Pancreas (tissue), 10 donors: ENCODE measurements at places on chromosomes 13 and 19. TPM values are rescaled to one million over a fixed set of nuclear protein-coding genes. Genes with fewer than 3 reads are reported as not detected.

The PEX11G gene
- 2.6 TPM for total RNA-seq

GRCh38 chr19:19594381-19594780 lies 24.1 kb downstream of the PBX4 start:
- H3K36me3 ChIP-seq, result no peaks in the 10 kb centered on the region
- no peak overlapping the region for H3K4me3 ChIP-seq
- H3K27ac ChIP-seq, result no peak overlapping the region
- no peak for DNase-seq

The GNA15 gene
- total RNA-seq, result 2.8 TPM

- no peak within 1 kb of the TSS for H3K27ac ChIP-seq
- no peak within 1 kb of the TSS for H3K4me3 ChIP-seq
- DNase-seq, result peak; percentile 64
- no peaks in the 10 kb centered on the region for H3K27me3 ChIP-seq
Observed at GRCh38 chr19:3224346-3225168, at the start of gene CELF5. Gene CELF5 (plus strand): TSS chr19:3224661. CDS start chr19:3224740, 79 bp downstream.

GRCh38 chr19:15464394-15465385 lies at the start of gene RASAL3:
Gene RASAL3 (minus strand): TSS chr19:15464544. CDS start chr19:15464358, 186 bp downstream.
- H3K4me3 ChIP-seq, result no peak within 1 kb of the TSS
- no peak within 1 kb of the TSS for H3K27ac ChIP-seq
- no peaks in the 10 kb centered on the region for H3K27me3 ChIP-seq
- H3K4me1 ChIP-seq, result no peaks in the 10 kb centered on the region
- no peak for DNase-seq
- no peaks in the 10 kb centered on the region for H3K36me3 ChIP-seq

GRCh38 chr13:43411741-43412140 lies 375.0 kb downstream of the ENOX1 start:
- no peak overlapping the region for H3K4me3 ChIP-seq
- H3K27me3 ChIP-seq, result no peaks in the 10 kb centered on the region
- no peak overlapping the region for H3K27ac ChIP-seq
- DNase-seq, result no peak
- no peaks in the 10 kb centered on the region for H3K4me1 ChIP-seq
- H3K36me3 ChIP-seq, result no peaks in the 10 kb centered on the region

DNA sequence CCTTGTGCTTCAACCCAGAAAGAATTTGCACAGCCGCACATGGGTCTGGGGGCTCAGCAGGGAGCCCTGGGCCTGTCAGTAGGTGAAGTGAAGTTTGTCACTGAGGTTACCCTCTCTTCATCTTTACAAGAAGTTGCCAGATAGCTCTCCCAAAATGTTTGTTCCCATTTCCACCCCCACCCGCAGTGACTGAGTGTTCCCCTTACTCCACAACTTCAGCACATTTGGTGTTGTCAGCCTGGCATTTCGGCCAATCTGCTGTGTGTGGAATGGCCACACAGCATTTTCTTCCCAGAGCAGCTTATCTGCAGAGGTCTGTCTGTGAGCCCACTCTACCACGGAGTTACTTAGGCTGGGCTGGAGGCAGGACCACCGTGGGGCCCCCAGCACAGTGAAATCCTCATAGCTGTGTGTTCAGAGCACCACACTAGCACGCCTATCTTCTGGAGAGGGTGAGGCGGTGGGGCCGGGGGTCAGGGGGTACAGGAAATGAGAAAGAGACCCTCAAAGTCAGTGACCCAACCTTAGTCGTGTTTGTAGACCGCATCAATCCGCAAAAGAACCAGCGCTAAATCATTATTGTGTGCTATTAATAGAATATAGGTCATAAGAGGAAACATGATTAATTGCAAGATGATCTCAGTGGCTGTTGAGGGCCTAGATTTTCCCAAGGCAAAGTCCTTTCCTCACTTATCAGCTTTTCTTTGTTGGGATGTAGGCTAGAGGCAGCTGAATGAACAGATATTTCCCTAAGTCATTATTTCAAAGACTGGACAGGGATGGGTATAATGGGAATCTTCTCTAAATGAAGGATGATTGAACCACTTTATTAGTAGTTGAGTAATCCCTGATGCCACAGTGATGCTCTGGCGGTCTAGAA lies 116.0 kb downstream of the SIPA1L3 start:
- peak overlapping the region; percentile 70 for H3K27ac ChIP-seq
- H3K4me1 ChIP-seq, result peaks cover 23% of the 10 kb centered on the region
- DNase-seq, result no peak
- no peaks in the 10 kb centered on the region for H3K36me3 ChIP-seq
- H3K4me3 ChIP-seq, result no peak overlapping the region

DNA sequence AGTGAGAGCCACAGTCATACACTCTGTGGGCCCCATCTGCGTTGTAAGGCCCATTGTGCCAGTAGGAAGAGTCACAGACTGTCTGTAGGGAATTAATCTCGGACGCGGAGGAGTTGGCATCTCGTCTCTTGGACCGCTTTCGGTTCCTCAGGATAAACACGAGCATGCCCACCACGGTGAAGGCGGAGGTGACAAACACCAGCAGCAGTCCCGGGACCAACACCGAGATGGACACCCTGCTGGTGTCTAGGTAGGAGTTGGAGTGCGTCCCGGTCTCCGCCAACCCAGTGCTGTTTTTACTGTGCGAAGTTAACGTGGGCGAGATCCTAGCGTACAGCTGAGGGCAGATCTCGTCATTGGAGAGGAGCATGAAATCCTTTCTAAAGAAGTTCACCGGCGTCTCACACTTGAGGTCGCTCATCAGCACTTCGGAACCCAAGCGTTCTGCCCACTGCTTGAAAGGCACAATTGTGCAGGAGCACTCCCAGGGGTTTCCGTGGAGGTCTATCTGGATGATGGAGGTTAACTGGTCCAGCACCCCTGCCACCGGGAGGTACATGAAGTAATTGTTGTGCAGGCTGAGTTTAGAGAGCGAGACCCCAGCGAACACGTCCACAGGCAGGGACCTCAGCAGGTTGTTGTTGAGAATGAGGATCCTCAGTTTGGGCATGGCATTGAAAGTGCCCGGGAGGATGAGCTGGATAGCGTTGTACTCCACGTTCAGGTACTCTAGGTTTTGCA lies 2.7 kb downstream of the SLITRK1 start:
- no peaks in the 10 kb centered on the region for H3K4me1 ChIP-seq
- H3K27ac ChIP-seq, result no peak overlapping the region
- DNase-seq, result no peak
- H3K36me3 ChIP-seq, result no peaks in the 10 kb centered on the region
- H3K4me3 ChIP-seq, result peak overlapping the region; percentile 42

GRCh38 chr19:39078436-39079200 lies 5.5 kb upstream of the ACP7 start:
- no peak overlapping the region for H3K4me3 ChIP-seq
- no peak overlapping the region for H3K27ac ChIP-seq
- H3K4me1 ChIP-seq, result no peaks in the 10 kb centered on the region
- no peaks in the 10 kb centered on the region for H3K36me3 ChIP-seq
- H3K27me3 ChIP-seq, result no peaks in the 10 kb centered on the region
